Activated T-helper 17 cell treated with anti-CD3 and anti-CD28 coated beads, Interleukin-2, amount 50 U/mL, for 72 hours (primary cell): ENCODE measurements at places on chromosomes 1 and 21. TPM values are rescaled to one million over a fixed set of nuclear protein-coding genes. Genes with fewer than 3 reads are reported as not detected.

Gene CCSAP
- total RNA-seq: 10.1 TPM

Gene PRDM2
- 57.1 TPM for total RNA-seq

Gene NCAM2
- total RNA-seq: not detected

Gene LZIC
- 28.4 TPM for total RNA-seq

GRCh38 chr1:64938991-64939390 is 27.4 kb downstream of the JAK1 start:
- no peak for ATAC-seq

DNA sequence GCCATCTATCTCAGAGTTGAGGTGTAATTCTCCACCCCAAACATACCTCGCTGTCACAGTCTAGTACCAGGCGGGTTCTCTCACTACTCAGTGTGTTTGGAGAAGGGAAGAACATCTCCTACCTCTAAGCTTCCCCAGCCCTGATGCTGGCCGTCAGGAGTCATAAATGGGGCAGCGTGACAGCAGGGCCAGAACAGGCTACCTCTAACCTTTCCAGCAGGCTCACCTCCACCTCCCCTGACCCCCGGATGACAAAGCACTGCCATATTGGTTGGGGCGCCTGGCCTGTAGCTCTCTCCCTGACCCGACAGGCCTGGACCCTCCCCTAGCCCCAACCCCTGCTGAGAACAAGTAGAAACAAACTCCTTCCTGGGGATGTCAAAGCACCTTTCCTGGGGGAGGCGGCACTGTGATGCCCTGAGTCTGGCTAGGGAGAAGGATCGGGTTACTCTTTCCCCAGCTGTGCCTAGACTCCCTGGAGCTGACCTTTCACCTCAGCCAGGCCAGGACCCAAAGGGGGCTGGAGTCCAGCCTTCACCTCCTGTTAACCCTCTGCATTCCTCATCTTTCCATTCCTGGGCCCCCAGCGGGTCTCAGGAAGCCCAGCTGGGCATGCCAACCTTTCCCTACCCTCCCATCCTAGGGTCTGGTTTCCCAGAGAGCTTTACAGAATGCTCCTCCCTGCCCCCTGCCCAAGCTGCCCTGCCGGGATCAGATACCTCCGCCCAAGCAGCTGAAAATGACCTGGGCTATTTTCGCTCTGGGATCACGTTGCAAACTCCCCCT is 34.2 kb downstream of the AHDC1 start:
- ATAC-seq: no peak

- no peak for ATAC-seq
Measured at GRCh38 chr1:161079436-161080110, 9.8 kb downstream of the NECTIN4 start.
